ENCODE measurements at places on chromosomes 3 and 15.
A peak's percentile ranks its signal among the peaks of the same experiment; 100 is the strongest.

DNA sequence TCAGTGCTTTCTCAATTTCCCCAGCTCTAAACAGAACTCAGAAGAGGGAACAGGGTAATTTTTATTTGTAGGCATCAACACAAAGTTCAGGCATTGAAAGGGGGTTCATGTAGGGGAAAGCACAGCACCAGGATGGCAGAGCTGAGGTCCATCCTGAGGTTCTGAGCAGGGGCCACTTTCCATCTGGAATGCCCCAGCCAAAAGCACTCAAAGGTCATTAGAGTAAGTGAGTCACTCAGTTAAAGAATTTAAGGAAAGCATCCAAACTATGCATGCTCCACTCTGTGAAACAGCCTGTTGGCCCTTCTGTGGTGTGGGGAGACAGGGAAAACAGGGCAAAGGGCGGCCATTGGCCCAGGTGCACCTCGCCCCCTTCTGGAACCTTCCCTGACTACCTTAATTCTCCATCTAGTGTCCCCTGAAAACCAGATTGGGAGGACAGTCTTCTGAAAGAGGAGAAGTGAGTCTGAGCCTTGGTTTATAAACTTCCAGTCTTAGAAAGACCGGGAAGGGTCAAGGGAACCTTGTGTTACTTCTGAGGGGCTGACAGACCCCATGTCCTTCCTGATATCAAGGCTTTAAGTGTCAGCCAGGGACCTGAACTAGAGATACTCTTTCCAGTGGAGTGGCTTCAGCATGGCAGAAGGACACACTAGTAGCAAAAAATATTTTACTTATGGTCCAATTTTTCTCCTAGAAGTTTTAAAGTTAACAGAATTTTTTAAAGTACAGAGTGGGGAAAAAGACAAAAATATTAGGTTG lies 133.3 kb downstream of the MYLK start:
- DNase-seq: no peak

- no peak for DNase-seq
Measured at GRCh38 chr3:64595253-64595694, 92.5 kb downstream of the ADAMTS9 start.

GRCh38 chr3:173733029-173733652 lies 335.6 kb downstream of the NLGN1 start:
- DNase-seq: no peak

DNA sequence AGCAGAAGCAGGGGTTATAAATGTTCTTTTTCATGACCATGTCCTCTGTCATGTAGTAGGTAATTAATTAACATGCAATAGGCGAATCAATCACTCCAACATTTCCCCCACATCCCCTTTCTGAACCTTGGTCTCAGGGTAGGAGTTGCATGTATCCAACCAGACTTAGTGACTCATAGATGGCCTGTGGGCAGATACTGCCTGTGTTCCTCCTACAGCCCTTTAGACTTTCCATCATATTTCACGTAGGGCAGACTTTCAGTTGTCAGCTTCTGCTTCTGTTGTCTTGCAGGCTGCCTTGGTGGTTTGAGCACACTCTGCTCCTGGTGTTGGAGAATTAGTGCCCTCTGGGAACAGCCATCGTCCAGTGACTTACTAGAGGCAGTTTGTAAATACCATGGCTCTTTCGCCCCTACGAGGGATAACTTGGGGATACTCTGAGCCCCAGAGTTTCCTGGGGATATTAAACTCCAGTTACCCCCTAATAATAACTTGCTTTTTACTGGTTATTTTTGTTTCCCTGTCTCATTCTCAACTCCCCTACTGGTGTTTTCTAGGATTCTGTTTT lies 244.4 kb downstream of the EDEM1 start:
- DNase-seq: no peak

GRCh38 chr3:139939681-139940190 lies 4.8 kb downstream of the CLSTN2 start:
- DNase-seq: no peak

DNA sequence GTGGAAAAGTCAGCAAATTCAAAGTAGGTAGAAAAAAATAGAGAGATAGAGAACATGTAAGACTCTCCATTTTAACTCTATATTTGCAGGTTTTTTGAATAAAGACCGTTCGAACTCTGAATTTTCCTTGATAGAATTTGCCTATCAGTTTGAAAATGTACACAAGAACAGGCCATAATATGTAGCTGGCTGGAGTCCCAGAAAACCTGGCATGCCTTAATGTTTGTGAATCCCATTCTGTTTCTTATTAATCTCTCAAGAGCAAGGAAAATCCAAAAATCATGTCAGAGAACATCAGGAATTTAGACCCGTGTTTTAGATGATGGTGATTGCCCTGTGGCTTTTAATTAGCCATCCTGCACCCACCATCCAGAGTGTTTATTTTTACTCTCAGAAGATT lies 7.2 kb upstream of the CFAP161 start:
- DNase-seq: no peak

- no peak for DNase-seq
Measured at GRCh38 chr3:72395776-72396311, 452.4 kb downstream of the SHQ1 start.

DNA sequence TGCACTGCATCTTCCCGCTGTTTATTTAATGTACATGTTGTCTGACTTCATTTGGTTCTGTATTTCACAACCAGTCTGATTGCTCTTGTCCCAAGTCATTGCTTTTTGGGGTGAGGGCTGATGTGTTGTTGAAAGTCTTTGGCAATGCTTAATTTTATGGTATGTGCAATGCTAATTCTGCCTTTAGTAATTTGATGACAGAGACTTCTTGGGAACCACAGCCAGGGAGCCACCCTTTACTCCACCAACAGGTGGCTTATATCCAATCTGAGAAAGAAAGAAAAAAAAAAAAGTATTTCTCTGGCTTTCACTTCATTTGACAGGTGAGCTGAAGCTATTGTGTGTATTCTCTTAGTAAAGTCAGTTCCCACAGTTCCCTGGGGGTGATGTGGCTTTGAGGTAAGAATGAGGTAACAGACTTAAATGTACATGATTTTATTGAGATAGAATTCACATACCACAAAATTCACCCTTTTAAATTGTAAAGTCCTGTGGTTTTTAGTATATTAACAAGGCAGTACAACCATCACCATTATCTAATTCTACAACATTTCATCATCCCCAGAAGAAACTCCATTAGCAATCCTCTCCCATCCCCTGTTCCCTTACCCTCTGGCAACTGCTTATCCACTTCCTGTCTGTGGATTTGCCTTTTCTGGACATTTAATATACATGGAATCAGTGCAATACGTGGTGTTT lies 97.3 kb downstream of the SLCO3A1 start:
- no peak for DNase-seq

DNA sequence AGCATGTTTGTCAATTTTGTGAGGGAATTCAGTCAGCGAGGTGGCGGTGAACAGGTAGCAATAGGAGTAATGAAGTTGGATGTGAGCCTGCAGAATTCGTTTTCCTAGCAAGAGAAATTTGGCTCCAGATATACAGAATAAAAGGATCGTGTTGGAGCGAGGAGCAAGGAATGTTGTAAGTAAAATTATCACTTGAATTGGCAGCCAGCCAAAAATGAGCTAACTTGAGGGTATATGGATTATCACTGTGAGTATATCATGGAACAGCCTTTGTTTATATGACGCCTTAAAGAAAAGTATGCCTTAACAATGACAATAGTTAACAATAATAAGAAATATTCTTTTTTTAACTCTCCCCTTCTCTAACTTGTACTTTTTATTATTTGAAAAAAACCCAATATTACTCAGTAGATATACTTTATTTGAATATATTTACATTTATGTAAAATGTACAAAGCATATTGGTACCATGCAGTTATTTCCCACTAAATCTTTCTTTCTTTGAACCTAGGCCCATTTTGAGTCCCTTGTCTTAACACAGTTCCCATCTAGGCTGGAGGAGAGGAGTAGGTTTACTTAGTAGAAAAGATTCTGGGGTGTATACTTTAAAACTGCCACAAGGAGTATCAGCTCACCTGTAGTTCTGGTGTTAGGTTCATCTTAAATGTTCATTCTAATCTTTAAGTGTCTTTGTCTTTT lies 29.3 kb downstream of the EPHA6 start:
- no peak for DNase-seq

DNA sequence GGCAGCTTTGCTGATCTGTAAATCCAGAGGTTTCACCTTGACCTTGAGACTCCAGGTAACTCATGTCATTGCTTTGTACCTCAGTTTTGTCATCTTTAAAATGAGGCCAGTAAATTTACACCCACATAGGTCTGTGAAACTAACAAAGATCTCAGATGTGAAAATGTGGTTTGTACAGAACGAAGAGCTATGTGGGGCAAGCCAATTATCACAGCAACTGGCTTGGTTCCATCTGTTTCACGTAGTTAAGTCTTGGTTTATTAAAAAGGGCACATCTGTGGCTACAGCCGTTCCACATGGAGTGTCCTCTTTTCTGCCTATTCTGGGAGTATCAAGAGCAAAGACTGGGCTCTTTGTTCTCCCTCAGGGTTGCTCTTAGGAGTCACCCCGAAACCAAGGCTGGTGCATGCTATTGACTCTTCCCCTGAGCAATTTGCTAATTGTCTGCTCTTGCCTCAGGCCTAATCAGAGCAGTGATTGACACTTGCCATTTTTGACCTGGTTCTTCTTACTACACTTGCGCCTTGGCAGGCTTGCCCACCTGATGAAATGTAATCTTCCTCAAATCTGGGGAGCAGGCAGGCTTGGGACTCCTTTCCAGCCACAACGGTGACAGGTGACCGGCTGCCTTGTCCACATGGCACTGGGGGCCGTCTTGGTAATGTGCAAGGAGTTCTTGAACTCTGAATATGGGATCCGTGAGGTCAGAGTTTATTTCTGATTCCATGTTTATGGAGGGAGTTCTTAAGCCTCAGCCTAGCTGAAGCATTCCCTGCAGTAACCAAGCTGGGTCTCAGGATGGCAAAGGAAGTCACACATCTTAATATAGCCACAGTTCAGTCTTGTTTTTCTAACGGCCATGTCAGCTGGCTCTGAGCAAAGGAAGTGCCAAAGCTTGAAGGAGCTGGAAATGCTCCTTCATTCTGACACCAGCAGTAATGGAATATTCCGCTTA lies 40.1 kb downstream of the EAF1 start:
- no peak for DNase-seq

DNA sequence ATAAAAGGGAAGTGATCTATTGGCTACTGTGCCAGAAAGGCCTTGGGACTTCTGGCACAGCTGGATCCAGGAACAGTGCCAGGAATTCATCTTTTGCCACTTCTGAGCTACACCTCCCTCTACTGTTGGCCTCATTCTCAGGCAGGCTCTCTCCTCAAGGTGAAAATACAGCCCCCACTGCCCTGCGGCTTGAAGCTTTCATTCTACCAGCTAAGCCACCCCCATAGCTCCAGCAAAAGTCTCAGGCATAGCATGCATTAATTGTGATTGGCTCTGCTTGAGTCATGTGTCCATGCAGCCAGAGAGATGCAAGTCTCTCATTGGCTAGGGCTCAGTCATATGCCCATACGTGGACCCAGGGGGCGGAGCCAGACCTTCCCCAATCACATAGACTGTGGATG lies 142.4 kb downstream of the TPRA1 start:
- DNase-seq: peak; percentile 34

GRCh38 chr15:52093539-52094510 lies 18.8 kb downstream of the BCL2L10 start:
- DNase-seq: no peak

GRCh38 chr3:142495103-142495502 lies 47.3 kb upstream of the XRN1 start:
- no peak for DNase-seq

- no peak for DNase-seq
Measured at GRCh38 chr3:100209948-100210771, 50.6 kb upstream of the TBC1D23 start.

DNA sequence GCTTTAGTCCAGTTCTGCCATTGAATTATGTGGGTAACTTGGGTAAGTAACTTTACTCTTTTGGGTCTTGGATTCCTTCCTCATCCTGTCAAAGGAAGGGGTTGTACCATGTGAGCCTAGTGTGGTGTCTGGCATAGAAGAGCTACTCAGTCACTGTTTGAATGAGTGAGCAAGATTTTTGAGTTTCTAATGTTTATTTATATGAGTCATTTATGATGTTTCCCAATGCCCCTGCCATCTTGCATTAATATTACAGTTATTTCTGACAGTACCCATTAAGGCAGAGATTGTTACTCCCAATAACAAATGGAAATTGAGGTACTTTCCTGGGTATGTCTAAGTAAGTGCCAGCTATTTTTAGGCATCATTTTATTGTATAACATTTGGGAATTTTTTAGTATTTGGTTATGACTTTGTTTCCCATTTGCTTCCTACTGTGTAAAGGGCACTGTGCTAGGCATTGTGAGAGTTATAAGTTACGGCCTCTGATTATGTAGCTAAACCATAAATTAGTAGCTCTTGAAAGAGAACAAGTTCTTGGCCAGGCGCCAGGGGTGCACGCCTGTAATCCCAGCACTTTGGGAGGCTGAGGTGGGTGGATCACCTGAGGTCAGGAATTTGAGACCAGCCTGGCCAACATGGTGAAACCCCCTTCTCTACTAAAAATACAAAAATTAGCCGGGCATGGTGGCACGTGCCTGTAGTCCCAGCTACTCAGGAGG lies 23.5 kb downstream of the NR1D2 start:
- DNase-seq: no peak

DNA sequence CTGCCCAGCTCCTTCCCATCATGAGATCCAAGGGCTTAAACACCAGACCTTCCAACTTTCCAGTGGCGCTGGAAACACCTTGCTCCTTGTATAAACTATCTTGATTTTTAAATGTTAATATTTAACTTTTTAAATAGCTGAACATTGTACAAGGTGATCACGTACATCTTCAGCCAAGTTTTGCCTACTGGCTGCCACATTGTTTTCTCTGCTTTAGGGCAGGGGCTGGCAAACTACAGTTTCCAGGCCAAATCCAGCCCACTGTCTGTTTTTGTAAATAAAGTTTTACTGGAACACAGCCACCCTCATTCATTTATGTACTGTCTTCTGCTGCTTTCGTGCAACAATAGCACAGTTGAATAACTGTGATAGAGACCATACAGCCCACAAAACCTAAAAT lies 27.6 kb upstream of the FOXP1 start:
- no peak for DNase-seq

DNA sequence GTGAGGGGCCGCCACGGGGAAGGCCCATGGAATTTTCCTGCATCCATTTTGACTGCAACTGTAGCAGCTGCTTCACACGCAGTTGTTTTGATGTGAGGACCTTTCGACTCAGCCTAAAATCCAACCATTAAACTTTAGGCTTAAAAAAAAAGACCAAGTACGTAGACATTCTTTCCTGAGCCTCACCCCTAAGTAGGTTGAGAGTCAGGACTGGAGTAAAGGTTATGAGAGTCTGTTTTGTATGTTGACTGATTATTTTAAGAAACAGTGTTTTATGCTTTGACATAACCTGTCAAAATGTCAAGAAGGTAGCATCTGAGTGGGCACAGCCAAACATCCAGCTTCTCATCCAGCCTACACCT lies 45.7 kb upstream of the AMOTL2 start:
- DNase-seq: no peak

GRCh38 chr3:71709908-71710511 lies 15.2 kb downstream of the EIF4E3 start:
- no peak for DNase-seq

GRCh38 chr3:48406443-48407431 lies 23.1 kb downstream of the PLXNB1 start:
- DNase-seq: peak; percentile 28

All from ecto neural progenitor cell (in vitro differentiated cells).